ENCODE measurements at places on chromosomes 12 and 14.
A peak's percentile ranks its signal among the peaks of the same experiment; 100 is the strongest.

DNA sequence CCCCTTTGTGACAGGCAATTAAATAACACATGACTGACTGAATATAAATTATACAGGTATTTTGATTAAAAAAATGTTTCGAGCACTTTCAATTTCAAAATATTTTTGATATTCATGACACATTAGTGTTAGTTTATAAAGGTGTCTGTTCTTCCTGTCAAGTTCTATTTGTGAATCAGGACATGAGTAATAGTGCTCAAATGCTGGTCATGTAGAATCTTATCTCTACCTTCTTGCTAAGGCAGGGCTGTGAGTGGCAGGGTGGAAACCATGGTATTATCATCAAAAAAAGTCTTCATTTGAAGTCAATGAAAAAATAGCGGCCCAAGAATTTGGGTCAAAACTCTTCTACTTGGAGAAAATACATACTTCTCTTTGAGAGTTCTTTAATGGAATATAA, 250.2 kb downstream of the DACT1 start:
- DNase-seq: no peak

DNA sequence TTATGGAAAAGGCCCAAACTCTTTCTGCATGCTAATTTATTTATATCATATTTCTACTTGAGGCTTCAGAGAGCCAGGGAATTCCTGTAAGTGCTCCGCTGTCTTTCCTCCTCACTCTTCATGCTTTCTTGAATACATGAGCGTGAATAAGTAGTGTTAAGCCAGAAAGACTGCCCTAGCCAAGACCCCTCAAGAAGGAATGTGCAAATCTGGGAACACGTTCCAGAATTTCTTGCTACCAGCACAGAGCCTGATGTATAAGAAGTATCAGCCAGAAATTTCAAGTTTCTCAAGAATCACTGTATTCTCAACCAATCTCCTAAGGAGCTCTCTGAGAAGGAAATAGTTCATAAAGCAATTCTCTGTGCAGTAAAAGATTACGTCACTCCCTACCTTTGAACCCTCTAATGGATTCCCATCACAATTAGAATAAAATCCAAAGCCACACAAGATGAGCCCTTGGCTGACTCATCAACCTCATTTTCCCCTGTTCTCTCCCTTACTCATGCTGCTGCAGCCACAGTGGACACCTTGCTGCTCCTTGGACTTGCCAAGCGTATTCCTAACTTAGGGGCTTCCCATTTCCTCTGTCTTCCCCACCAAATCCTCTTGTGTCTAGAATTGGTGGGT, 6.9 kb upstream of the TSPAN8 start:
- no peak for DNase-seq

GRCh38 chr12:31874961-31875608, 84.1 kb upstream of the RESF1 start:
- DNase-seq: no peak

GRCh38 chr14:34043627-34044372, 92.9 kb upstream of the EGLN3 start:
- no peak for DNase-seq

- DNase-seq: no peak
Observed at GRCh38 chr12:79959484-79959883, 24.6 kb upstream of the PPP1R12A start.

- DNase-seq: no peak
Observed at GRCh38 chr12:19095756-19096480, 33.6 kb upstream of the PLEKHA5 start.

DNA sequence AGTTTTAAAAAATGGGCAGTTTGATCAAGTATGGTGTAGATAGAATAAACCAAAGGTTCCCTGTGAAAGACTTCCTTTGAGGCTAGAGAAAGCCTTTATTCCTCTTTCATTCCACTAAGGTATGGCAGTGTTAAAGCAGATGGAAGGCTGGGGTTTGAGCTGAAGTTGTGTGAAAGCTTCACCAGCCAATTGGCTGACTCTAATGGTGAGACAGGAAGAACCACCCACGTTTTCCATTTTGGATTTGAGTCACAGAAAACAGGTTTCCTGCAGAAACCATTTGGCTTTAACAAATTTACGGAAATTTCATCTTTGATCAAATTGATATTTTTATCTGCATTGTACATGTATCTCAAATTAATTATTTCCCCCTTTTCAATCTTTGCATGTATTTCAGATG, 455.0 kb downstream of the PCNX1 start:
- DNase-seq: no peak

DNA sequence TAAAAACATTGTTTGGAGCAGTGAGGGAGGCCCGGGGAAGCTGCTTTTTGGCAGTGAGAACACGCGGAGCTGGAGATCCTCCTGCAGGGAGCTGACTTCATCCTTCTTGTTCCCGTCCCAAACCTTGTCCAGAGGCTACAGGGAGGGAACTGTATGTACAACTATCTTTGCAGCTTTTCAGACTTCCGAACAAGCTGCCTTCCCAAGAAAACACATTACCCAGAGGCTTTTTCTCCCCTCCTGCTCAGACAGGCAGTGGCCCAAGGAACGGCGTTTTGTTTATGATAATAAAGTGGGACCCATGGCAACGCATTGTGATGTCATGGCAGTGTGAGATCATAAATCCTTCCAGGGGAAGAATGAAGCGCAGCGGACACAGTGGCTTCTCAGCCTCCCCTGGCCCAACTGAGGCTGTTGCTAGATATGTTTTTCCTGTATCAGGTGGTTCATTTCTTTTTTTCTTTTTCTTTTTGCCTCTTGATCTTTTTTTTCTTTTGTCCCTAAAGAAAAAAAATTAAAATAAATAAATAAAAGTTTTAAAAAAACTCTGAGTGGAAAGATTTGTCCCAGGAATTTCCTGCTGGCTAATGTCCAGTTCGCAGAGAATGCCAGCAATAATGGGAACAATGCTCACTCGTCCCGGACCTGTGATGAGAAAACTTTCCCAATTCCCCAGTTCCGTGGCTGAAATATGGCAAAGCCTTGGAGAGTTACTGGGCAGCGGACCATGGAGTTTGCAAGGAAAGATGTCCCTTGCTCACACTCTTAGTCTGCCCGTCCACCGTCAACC, 103.4 kb upstream of the MAP1LC3B2 start:
- DNase-seq: peak; percentile 91

DNA sequence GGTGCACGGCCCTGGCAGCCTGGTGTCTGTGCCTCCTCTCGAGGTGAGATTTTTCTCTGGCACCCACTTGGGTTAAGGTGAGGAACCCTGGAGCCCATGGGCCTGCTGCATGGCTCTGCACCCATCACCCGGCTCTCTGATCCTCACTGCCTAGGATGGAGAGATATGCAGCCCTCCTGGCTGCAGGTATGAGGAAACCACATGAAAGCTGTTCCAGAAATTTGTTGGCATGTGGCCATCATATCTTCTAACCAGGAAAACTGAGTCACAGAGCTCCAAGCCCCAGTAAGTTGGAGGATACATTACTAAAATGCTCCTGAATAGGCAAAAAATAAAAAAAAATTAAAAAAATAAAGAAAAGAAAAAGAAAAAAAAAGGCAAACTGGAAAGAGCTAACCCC, 39.3 kb upstream of the DDX11 start:
- no peak for DNase-seq

DNA sequence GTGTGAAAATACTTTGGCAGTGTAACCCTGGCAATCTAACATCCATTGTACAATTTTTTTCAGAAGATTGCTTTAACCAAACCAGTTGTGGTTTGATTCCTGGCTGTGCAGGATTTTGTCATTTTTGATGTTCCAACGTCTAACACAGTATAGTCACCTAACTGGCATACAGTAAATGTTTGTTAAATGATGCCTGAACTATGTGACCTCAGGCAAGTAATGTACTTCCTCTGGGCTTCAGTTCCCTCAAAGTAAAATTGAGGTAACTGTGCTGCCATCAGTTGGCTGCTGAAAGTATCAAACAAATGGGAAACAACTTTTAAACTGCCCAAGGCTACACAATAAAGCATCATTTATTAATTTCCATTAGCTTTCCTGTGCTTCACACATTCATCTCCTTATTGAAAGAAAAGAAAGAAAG, 4.3 kb downstream of the TM7SF3 start:
- DNase-seq: no peak

DNA sequence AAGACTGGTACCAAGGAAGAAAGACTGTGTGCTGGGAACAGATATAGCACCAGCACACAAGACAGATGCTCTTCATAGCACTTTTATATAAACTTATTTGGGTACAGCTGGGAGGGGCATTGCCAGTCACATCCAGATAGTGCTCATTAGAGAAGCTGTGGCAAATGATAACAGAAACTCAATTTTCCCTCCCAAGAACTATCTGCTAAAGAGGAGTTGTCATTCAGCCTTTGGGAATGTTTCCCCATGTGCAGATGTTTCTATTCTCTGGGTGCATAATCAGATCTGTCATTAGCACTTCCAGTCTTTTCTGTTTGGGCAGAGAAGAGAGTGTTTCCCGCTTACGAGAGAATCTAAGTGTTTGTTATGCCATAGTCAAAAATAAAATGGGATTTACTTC, 714.9 kb upstream of the MDGA2 start:
- no peak for DNase-seq

DNA sequence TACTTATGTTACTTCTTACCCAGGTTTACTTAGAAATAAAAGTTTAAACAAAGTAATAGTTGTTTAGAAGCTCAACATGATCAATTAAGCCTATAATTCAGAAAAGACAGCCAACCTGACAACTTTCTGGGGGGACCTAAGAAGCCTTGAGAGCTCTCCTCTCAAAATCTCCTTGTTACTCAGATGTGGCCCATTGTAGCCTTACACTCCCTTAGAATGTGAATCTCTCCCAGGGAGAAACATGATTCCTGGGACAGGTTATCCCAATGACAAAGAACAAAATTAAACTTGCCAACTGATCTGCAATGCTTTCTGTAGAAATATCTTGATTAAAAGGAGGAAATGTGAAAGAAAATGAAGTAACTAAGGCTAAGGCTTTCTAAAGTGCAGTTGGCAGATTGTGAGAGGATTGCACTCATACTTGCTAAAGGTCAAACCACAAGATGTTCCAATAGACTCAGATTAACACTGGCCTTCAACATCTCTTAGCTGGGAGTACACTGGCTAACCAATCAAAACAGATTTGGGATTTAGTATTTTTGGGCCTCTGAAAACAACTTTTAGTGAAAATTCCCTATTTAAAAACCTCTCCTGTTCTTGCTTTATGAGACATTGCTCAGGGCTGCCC, 72.3 kb upstream of the TMX1 start:
- DNase-seq: no peak

DNA sequence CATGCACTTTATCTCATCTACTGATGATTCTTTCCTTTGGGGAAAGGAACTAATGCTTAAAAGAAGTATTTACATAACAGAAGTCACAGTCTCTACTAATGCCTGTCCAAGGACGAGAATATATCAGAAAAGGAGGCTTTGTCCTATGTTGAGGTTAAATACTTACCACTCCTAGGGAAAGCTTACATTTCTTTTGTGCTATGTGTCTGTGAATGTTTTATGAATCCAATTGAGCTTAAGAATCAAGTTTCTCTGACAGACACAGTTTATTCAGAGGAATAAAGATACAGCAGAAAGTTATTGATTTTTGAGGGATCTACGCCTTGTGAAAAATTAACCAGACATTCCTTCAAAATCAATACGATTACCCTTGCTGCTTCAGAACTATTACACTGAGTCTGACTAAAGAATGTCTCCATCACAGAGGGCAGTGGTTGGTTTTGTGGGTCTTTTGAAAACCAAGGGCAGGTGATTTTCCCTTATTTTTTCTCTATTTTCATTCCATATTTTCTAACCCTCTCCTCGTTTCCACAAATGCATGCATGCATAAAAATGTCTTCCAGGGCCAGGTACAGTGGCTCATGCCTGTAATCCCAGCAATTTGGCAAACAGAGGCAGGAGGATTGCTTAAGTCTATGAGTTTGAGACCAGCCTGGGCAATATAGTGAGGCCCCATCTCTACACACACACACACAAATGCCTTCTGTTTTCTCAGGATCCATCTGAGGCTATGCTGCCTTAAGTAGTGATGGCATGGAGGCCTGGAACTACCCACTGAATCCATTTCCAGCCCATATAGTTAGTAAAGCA, 1095.1 kb downstream of the GALC start:
- no peak for DNase-seq

DNA sequence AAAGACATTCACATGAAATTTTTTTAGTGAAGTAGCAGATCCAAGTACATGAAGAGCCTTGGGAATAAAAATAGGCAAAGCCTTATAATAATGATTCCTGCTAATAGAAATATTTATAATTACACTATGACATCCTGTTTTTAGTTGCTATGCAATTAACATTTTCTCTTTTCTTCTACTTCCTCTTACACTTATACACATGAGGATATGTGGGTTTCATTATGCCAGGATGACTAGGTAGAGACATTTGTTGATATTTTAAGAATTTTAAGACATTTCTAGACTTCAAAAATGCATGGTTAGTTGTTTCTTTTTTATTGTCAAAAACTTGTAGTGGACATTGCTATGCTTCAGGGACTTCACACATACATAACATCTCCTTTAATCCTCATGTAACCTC, 326.8 kb downstream of the SYT1 start:
- DNase-seq: no peak

- DNase-seq: no peak
Observed at GRCh38 chr14:53190938-53191337, 37.8 kb upstream of the DDHD1 start.

GRCh38 chr14:79407572-79407971, 803.7 kb downstream of the DIO2 start:
- no peak for DNase-seq

DNA sequence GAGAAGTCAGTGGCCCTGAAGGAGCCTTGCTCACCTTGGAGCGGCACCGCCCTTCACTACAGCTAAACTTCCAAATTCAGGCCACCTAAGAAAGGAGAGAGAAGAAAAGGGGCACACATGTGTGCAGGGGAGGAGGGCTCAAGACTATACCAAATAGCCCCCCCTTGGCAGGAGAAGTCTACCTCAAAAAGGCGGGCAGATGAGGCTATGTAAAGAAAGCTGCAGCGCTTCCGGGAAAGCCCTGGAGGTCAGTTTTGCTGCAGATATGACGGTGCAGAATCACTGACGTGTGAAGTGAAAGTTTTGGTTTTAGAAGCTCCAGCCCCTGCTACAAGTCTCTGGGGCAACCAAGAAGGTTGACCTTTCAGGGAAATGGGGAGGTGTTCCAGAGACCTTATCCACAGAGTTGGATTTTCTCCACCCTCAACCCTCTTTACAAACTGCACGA, 48.2 kb upstream of the PNMA1 start:
- DNase-seq: no peak

DNA sequence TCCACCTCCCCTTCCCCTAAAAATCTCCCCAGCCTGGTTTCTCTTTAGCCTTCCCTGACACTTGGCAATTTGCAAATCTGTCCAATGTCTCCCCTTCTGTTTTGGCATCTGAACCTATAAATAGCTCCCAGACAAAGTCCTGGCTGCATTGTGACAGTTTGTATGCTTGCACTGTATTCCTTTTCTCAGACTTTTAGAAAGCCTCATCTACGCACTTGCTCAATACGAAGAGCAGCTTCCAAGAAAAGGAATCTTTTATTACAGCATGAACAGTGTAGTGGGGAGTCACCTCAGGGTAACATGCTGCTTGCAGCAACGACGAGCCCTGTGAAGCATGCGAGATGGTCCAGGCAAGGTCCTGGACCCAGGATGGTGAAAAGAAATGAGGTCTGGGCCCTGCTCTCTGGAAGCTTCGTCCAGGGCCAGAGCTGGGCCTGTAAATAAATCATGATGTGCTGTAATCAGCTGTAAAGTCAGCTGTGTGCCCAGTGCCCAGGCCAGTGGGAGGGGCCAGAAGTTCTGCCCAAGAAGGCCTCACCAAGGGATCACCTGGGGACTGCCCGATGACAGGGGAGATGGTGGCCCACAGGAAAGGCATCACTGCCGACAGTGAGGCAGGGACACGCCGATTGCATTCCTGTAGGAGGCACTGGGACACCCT, 88.3 kb downstream of the RIN3 start:
- DNase-seq: no peak

GRCh38 chr12:108646600-108647579, 13.2 kb upstream of the SELPLG start:
- no peak for DNase-seq
